ENCODE measurements at places on chromosomes 3 and 15.

- DNase-seq = no peak
Measured at GRCh38 chr3:159305017-159305416, 503.2 kb downstream of the MFSD1 start.

GRCh38 chr3:152287898-152288576 lies 19.3 kb downstream of the MBNL1 start:
- DNase-seq = no peak

- DNase-seq = no peak
Measured at GRCh38 chr3:56621681-56622080, 61.4 kb downstream of the TASOR start.

GRCh38 chr15:99264125-99264524 lies 12.8 kb downstream of the LRRC28 start:
- DNase-seq = no peak

- no peak for DNase-seq
Measured at GRCh38 chr15:39181940-39182339, 398.9 kb upstream of the THBS1 start.

DNA sequence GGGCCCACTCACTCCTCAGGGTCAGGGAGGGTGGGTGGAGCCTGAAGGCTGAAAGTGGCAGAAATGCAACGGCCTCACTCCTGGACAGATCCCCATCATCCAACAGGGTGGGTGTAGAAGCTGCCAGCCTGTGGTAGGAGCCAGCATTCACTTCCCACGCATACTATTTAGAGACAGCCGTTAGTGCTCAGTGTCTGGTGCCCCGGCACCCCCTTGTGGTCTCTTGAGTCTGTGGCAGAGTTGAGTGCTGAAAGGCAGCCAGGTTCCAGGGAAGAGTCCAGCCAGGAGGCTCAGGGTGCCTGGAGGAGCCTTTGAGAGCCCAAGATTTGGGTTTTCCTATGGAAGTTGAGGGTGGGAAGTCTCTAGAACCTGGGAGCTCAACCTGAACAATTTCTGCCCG lies 2.1 kb upstream of the GNAT1 start:
- no peak for DNase-seq

GRCh38 chr3:136772709-136773108 lies 20.5 kb upstream of the STAG1 start:
- DNase-seq = no peak

DNA sequence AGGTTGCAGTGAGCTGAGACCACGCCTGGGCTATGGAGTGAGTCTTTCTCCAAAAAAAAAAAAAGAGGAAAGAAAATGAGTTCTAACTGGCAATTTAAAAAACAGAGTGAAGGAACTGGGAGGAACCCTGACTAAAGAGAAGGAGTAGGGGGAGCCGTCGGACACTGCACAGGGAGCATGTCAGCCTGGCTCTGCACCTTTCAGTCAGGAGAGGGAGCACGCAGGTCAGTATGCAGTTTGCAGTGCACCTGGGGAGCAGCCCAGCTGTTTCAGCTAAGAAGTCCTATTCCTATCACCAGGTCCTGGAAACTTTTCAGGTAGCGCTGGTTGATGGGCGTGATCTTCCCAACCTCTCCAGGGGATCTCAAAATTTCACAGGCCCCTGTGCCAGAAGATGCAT lies 14.9 kb upstream of the ZXDC start:
- DNase-seq = no peak

- DNase-seq = no peak
Measured at GRCh38 chr3:72137865-72138861, 353.2 kb upstream of the PROK2 start.

GRCh38 chr3:100463002-100463401 lies 29.4 kb upstream of the TMEM45A start:
- no peak for DNase-seq

DNA sequence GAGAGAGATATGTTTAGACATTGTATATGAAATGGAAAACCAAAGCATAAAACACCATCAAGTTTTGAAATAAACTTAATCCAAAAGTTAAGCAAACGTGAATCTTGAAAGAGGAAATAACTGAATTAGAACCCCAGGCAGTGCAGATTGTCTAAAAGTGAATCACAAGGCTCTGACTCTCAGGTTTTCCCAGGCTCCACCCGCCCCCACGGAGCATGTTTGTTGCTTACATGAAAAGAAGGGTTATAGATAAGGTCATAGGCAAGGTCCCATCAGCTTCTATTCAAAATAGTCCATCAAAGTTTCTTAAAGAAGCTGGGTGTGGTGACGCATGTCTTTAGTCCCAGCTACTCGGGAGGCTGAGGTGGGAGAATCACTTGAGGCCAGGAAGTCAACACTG lies 29.0 kb upstream of the SLMAP start:
- no peak for DNase-seq

GRCh38 chr3:183922421-183922820 lies 37.7 kb upstream of the PARL start:
- no peak for DNase-seq

DNA sequence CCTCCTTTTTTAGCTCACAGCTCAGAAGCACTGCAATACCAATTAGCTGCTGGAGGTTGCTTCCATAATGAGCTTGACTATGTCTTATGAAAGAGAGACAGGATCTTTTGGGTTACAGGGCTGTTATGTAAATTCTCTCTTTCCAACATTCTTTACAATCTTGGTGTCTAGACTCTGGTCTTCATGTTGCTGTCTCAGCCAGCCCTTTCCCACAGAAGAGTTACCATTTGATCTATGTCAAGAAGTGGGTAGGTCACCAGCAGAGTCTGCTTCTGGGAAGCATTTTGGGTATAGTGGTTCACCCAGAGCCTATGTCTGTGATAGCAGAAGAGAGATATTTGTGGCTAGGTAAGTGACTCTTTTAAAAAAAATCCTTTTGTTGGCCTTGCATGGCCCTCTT lies 234.5 kb downstream of the SATB1 start:
- DNase-seq = no peak

DNA sequence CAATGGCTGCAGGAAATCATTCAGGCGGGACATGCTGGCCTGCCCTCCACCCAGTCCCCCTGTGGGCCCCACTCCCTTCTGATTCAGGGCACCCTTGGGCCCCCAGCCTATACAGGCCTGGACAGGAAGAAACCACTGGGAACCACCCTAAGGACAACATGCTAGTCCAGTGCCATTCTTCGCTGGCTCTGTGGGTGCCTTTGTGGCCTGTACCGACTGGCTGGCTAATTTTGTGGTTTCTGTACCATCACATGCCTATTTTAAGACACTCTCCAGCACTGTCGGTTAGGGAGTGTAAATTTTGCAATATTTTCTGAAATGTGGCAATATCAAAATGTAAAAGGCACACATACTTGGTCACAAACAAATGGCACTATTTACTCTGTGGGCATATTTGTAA lies 61.4 kb upstream of the POLG start:
- no peak for DNase-seq

GRCh38 chr3:113240841-113241240 lies 29.5 kb downstream of the BOC start:
- no peak for DNase-seq

- DNase-seq = no peak
Measured at GRCh38 chr3:71416876-71417275, 166.7 kb downstream of the FOXP1 start.

DNA sequence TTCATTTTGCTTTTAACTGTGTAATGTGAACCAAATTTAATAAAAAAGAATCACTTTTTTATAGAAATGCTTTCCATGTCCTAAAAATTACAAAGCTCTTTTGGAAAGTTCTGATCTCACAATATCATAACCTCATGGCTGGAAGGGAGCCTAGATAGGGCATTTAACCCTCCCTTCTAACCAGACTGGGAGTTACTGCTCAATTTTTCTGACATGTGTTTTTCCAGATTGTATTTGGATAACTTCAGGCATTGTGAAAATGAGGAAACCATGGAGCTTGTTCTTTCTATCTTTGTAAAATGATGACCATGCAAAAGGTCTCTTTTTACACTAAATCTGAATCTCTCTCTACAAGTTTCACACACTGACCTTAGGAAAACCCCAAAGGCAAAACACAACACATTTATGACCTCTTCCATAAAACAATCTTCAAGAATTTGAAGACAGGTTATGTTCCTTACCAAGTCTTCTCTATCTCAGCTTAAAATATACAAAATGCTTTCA lies 508.8 kb downstream of the DIPK2A start:
- DNase-seq = no peak

- DNase-seq = no peak
Measured at GRCh38 chr3:143977341-143978262, 6.0 kb downstream of the DIPK2A start.

DNA sequence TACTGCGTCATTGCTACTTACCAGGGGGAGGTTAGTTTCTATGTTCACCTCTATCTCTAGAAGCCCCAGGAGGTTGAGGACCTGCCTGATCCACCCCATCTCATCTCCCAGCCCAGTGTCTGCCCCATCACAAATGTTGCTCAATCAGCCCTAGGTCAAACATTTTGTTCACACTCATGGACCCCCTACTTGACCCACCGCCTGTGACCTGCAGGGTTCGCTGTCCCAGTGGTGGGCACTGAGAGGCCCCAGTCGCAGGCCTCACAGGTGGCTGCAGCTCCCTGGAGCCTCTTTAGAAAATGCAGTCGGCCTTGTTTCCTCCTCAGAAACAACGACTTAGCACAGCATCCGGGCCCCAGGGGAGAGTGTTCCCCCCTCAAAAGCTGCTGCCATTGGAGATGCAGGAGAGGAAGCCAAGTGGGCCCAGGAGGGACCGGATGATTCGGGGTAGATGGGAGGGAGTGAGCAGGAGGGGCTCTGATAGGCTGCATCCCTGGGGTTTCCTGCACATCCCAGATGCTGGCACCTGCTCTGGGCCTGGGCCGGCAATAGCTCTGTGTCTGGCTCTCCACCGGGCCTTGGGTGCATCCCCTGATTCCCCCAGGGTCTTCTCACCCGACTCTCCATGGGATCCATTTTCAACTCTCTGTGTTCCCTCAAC lies 18.4 kb upstream of the INSYN1 start:
- DNase-seq = no peak

DNA sequence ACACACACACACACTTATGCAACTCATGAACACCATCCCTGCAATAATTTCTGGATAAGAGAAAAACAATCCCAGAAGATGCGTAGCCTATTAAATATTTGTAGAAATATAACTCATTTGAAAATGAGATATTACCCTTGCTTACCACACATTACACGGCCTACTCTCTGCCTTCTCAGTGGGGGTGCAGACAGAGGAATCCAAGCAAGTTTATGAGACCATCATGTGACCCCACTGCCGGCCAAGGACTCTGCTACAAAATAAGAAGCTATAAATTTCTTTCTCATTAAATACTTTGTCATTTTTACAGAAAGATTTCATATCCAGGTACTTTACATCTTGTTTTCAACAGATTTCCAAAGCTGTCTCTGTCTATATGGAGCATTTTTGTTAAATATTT lies 286.3 kb downstream of the ZNF385D start:
- no peak for DNase-seq

GRCh38 chr15:85036716-85037115 lies 55.1 kb downstream of the PDE8A start:
- DNase-seq = no peak

GRCh38 chr15:41940441-41940857 lies 31.9 kb downstream of the EHD4 start:
- no peak for DNase-seq

- DNase-seq = no peak
Measured at GRCh38 chr3:10517627-10518026, 12.2 kb upstream of the ATP2B2 start.

GRCh38 chr15:82750831-82751180 lies 41.1 kb upstream of the AP3B2 start:
- DNase-seq = no peak

GRCh38 chr3:66229931-66230330 lies 9.1 kb downstream of the SLC25A26 start:
- DNase-seq = no peak

GRCh38 chr3:195790901-195791300 lies 20.8 kb downstream of the MUC4 start:
- DNase-seq = no peak

GRCh38 chr3:109098079-109098644 lies 19.8 kb downstream of the MORC1 start:
- DNase-seq = no peak

All from activated CD8-positive, alpha-beta memory T cell treated with anti-CD3 and anti-CD28 coated beads for 1 hour (primary cell).